Stimulated activated CD4-positive, alpha-beta T cell treated with anti-CD3 and anti-CD28 coated beads, Interleukin-12 subunit alpha, Interleukin-12 subunit beta, amount 100 ng/mL, for 4 hours (primary cell): ENCODE measurements at places on chromosomes 12 and 14.

DNA sequence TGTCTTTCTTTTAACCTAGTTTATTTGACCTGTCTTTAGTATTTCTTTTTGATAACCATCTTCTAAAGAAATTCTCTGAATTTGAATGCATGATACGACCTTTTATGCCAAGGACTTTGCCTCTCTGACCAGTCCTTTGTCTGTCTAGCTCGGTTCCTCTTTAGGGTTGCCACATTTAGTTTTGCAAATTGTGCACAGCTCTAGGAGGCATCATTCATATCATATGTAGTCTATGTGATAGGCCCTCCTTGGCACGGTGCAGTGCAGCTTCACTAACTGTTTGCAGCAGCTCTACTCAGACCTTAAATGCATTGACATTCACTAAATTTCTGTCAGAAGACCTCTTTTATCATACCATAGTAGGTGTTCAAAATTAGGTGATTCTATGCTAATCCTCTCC lies 75.6 kb downstream of the USP15 start:
- DNase-seq: no peak

GRCh38 chr12:113276946-113277500 lies 55.8 kb downstream of the TPCN1 start:
- no peak for DNase-seq

DNA sequence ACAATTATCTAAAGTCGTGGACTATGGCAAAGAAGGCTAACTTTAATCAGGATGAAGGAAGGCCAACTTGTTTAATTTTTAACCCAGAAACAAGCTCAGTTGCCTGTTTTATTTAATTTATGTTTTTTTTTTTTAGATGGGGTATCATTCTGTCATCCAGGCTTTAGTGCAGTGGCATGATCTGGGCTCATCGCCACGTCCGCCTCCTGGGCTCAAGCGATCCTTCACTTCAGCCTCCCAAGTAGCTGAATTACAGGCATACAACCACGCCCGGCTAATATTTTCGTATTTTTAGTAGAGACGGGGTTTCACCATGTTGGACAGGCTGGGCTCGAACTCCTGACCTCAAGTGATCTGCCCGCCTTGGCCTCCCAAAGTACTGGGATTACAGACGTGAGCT lies 19.7 kb downstream of the NUDT4 start:
- DNase-seq: no peak

DNA sequence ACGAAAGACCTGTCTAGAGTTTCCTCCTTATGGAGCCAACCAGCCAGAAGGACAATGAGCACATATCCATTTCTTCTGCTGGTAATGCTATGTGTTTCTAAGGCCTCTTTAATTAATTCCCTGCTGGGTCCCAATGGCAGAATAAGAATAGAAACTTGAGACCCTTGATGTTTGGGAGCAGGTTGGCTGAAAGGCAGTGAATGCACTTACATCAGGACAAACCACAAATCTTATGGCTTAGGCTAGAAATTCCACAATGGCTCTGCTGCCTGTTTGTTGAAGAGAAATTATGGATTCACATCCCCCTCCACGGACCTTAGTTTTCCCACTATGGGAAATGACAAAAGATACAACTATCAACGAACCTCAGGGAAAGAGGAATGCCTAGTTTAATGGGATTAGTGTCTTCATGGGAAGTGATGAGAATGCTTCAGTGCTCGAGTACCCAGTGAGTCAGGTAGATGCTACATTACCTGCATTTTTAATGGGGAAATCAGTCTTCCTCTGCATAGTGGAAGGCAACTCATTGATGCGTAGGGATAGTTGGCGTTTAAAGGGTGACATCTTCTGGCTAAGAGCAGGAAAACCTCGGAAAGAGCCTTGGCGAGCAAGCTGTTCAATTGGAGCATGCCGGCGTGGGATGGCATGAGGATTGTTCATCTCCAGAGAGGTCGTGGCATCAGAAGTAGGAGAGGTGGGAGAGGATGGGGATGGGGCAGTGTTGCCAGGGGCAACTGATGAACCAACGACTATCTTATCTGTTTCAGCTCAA lies 46.5 kb downstream of the PAPLN start:
- no peak for DNase-seq

DNA sequence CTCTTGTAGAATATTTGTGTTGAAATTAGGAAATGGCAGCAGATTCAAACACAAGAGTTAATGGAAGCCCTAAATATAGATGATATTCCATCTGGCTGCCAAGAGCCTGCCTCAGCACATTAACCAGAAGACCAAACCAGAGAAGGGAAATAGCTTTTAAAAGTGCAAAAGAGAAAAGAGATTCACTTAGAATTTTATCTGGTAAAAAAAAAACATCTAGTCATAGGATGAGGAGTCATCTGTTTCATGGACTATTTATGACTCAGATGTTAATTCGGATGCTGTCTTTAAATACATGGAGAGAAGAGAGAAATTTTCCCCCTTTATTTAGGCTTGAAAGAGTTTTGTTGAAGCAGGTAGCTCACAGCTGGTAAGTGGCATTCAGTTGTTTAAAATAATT lies 201.6 kb upstream of the NUDT4 start:
- no peak for DNase-seq

DNA sequence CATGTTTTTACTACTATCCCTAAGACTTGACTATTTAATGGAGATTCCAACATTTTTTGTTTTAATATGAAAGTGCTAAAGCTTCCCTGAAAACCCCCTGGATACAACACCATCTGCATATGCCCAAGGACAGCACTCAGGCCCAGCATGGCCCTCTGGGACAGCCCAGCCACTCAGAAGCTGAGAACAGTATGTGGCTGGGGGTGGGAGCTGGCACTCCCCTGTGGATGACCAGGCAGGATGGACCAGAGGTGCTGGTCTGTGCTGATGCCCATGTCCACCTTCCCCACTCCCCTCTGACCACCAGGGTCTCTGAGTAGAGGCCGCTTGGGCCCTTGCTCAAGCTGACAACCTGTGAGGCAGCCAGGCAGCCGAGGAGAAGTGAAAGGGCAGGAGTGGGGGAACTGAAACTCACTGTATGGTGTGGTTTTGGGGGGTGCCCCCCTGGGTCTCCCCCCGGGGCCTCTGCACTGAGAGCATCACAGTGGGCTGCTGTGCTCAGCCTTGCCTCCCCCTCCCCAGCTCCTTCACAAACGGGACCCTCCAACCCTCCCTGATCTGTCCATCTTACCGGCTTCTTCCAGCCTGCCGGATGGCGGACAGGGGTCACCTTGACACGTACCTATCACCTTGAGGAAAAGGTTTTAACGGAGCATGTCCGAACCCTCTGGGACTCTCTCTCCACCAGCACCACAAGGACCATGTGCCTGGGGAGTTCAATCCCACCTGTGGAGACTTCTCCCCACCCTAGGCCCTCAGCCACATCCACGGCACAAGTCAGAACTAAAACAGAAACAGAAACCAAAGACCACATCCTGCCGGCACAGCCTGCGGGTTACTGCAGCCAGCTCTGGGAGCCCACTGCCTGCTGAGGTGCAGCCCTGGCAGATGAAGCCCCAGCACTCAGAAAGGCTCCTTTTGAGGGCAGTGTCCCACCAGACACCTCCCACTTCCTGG lies at the start of gene TMEM229B:
Gene TMEM229B, minus strand, starts transcription at position 785 of the 957 bp plus-strand sequence. CDS start 14,798 bp downstream, outside the sequence.
- DNase-seq: peak; percentile 49

- no peak for DNase-seq
These were observed 4.5 kb upstream of the KRT4 start for GRCh38 chr12:52818388-52818787.

GRCh38 chr14:61549425-61549824 lies 145.9 kb upstream of the HIF1A start:
- no peak for DNase-seq

DNA sequence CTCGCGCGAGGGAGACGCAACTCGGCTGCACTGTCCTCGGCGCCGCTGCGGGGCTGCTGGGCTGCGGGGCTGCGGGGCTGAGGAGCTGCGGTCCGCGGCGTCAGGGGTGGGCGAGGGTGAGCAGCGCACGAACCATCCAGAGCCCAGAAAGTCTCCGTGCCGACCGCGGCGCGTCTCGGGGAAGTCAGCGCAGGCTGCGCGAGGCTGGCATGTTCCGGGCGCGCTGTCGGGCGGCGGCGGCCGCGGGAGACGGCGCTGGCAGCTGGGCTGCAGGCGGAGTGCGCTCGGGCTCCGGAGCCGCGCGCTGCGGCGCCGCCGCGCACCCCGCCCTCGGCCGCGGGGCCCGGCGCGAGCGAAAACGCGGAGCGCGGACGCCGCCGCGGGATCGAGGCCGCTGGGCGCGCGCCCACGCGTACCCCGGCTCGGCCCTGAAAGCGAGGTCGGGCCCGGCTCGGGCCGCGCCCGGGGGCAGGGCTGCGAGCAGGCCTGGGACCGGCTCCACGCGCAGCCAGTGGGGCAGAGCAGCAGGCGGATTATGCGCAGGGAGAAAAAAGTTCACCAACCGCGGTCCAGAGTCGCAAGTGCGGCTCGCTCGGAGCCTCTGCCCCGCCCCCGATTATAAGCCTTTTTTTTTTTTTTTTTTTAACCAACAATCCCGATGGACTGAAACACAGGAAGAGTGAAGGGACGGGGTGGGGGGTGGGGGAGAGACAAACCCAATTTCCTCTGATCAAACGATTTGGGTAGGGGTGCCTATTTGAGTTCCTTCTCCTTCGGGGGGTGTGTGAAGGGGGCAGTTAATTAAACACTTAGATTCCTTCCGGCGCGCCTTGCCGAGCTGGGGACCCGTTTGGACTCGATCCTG lies at the start of gene PRICKLE1:
Gene PRICKLE1, minus strand, starts transcription at position 282 of the 865 bp plus-strand sequence. CDS start 117,230 bp downstream, outside the sequence.
- peak; percentile 25 for DNase-seq

GRCh38 chr12:8644345-8645248 lies 18.0 kb downstream of the MFAP5 start:
- DNase-seq: peak; percentile 25

DNA sequence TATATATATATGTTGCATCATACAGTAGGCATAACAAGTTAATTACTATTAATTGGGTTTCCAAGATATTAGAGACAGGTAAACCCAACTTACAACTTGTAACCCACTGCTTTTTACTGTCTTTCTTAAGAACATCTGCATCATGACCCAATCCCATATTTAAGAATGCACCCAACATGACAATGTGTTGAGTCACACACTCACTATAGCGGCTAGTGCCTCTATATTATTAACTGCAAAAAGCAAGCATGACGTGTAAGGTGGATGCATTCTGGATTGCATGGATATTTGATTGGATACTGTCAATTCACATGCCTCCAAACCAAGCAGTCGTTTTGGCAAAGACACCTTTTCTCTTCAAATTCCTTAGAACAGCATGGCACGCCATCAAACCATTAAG lies 68.2 kb downstream of the KSR2 start:
- no peak for DNase-seq

GRCh38 chr12:64997858-64998257 lies 123.2 kb downstream of the WIF1 start:
- DNase-seq: no peak

- DNase-seq: no peak
These were observed 295.0 kb downstream of the RMST start for GRCh38 chr12:97757481-97758193.

GRCh38 chr12:6044082-6044481 lies 80.4 kb downstream of the VWF start:
- DNase-seq: no peak

DNA sequence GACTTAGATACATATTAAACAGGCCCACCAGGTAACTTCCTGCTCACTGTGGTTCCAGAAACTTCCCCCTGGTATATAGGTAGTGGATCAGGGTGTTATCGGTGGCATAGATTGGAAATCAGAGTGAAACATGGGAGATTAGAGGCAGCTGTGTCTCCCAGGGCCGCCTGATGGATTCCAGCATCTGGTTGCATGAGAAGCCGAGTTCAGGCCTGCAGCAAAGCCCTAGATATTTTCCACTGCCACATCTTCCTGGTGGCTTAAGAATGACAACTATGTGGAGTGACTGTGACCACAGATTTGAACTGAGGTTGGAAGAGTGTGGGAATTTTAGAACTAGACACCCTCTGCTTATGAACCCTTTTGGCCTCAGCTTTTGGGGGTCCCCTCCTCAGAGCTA lies 184.8 kb upstream of the NTF3 start:
- no peak for DNase-seq

- no peak for DNase-seq
These were observed 15.3 kb upstream of the NRXN3 start for GRCh38 chr14:78154827-78155226.

DNA sequence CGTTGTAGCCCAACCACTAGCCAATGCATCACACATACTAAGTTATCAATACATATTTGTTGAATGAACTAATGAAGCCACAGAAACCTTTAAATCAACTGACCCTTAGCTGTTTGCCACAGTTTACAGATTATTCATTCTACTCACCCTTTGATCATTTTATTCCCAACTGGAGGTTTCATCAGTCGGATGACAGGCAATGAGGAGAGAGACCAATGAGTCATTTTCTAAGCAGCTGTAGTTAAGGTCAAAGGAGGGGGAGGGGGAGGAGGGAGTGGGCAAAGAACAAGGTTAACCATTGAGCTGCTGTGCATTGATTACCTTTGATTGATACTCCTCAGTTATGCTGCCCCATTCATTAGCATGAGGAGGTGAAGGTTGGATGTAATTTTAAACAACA lies 469.5 kb downstream of the VRK1 start:
- DNase-seq: no peak

- no peak for DNase-seq
These were observed 63.8 kb upstream of the ACTN1 start for GRCh38 chr14:69042787-69043444.

GRCh38 chr12:85920324-85920947 lies 46.3 kb downstream of the NTS start:
- DNase-seq: no peak

DNA sequence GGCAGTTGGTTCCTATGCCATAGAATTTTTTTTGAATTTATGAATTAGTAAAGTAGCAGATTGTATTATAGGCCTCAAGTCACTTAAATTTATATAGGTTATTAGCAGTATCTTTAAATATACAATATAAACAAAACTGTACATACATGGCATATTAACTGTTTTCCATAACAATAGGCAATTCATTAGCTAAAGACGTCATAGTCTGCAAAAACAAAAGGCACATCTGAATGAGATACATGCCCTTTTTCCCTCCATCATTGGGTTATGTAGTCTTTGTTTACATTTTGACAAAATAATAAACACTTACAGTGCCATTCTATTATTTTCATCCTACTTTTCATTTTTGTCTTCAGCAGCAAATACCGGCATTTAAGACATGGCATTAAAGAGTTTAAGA lies 1.1 kb upstream of the VCPKMT start:
- no peak for DNase-seq

- DNase-seq: peak; percentile 59
These were observed at the start of gene CARMIL3 for GRCh38 chr14:24051789-24052655. Gene CARMIL3 (plus strand): TSS chr14:24052009. CDS start chr14:24052154, 145 bp downstream.
